RWPE1 (cell line): ENCODE measurements at places on chromosomes 7 and 10.

- DNase-seq = no peak
These were observed 874.6 kb downstream of the LRMDA start for GRCh38 chr10:76305930-76306615.

DNA sequence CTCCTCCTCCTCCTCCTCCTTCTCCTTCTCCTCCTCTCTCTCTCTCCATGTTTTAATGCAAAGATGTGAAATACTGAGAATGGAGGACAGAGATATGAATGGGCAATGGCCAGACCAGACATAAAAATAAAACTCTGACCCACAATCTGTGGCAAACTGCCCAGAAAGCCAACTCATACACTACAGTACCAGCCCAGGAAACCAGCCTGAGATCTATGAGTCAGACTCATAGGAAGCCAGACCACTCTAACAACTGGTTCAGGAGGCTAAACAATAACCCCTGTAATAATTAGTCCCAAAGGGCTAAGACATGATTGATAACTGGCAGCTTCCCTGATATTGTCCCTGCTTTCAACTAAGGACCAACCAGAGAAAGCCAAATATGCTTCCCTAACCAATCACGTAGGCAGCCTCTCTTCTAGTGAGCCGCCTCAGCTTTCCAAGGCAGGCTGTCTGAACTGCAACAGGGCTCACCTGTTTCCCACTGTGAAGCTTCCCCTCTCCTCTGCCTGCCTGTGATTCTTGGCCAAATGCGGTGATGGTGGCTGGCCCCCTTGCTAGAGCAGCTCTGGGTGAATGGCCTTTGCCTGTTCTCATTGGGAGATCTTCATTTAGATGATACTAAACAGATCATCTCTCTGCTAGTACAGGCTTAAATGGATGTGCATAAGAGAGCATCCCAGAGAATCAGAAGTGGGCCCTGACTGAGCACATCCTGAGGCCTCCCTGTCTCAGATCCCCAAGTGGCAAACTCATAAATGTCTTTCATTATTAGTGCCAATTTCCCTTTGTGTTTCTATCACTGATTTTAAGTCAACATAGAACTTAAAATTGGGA is 817.6 kb downstream of the TNS3 start:
- peak; percentile 90 for DNase-seq

GRCh38 chr10:62582804-62583208 is 208.6 kb downstream of the ZNF365 start:
- peak; percentile 20 for DNase-seq

- DNase-seq = no peak
These were observed 215.3 kb downstream of the DGKB start for GRCh38 chr7:14687241-14687640.

GRCh38 chr10:44177610-44178009 is 207.3 kb downstream of the CXCL12 start:
- no peak for DNase-seq
